ENCODE measurements at places on chromosomes 5 and 9.

- peak; percentile 71 for DNase-seq
These were observed 178.2 kb upstream of the IRX1 start for GRCh38 chr5:3417376-3417943.

- DNase-seq, result no peak
These were observed 70.8 kb upstream of the UNC5A start for GRCh38 chr5:176739461-176740051.

DNA sequence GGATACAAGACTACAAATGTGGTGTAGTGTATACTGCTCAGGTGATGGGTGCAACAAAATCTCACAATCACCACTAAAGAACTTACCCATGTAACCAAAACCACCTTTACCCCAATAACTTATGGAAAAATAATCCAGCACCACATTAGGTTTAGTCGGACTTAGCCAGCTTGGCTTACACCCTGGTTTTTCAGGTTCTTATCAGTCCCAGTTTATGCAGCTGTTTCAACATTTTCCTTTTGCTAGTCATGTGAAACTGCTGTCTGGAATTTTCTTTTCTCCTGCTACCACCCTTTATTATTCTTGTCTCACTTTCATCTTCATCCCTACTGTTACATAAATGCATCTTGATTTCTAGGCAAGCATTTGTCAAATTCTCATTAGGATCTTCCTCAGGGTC lies 51.5 kb downstream of the STK32A start:
- no peak for DNase-seq

- DNase-seq, result no peak
These were observed 530.4 kb downstream of the ACTL7B start for GRCh38 chr9:108325406-108325805.

- DNase-seq, result no peak
These were observed 20.3 kb downstream of the NEK6 start for GRCh38 chr9:124278054-124278540.

DNA sequence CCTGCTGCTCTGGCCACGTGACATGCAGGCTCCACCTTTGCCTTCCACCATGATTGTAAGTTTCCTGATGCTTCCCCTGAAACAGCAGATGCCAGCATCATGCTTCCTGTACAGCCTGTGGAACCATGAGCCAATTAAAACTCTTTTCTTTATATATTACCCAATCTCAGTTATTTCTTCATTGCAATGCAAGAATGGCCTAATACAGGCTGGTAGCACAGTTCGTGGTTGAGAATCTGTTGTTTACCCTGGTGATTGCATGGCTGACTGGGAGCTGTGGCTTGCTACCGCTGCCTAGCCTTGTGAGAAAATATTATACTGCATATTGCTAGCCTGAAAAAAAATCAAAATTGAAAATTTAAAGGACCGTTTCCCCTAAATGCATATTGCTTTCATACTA lies 44.8 kb upstream of the PTPN3 start:
- DNase-seq, result no peak

DNA sequence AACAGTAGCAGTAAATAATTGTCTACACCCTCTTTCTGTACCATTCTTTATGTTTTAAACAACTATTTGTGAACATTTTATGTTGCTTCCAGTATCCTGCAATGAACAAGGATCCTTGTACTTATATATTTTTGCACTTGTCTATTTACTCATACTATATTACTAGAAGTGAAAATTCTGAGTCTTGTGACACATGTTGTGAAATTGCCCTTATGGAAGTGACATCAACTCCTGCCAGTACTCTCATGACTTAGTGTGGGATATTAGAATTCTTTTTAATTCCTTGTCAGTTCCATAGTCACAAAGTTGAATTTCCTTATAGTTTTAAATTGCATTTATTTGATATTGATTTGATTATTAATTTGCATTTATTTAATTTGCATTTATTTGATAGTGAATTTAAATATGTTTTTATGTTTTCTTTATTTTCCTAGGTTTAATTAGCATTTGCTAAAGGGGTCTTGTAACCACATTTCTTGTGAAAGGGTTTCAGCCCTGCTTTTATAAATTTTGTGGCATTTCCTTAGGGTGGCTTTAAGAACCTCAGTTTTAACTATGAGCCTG lies 27.7 kb downstream of the PARP8 start:
- no peak for DNase-seq

GRCh38 chr9:85112391-85112790 lies 442.9 kb downstream of the NTRK2 start:
- no peak for DNase-seq

DNA sequence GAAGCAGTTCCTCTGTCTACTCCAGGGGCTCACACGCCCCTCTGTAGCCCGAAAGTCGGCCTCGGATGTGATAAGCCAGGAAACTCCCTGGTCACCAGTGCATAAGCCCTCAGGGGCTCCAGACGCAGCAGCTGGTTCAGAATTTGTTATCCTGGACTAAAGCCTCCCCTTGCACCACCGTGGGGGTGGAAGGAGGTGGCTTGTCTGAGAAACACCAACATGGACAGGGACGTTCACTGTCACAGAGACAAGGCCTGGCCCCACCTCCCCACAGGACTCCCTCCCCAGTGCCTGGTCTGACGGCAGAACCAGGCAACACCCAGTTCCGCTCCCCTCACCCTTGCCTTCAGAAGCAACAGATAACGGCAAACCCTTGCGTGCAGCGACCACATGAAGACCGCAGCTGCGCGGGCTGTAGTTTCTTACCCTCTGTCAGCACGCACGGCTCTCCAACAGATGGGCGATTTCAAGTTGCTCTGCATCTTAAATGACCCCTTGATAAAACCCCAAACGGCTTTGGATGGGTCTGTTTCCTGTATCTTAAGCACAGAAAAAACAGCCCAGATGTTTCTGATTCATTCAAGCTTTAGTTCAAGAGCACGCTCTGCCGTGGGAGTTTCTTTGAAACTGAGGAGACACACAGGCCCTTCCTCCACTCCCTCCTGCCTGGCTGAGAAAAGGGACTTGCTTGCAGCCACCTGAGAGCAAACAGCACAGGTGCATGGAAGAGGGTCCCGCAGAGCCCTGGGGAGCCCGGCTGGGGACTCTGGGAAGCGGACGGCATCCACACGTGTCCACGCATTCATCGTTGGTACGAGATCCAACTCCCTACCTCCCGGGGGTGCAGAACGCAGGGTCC lies 44.7 kb upstream of the NKD2 start:
- DNase-seq, result peak; percentile 34

- DNase-seq, result no peak
These were observed 43.3 kb downstream of the RPS23 start for GRCh38 chr5:82234885-82235284.

GRCh38 chr9:134559013-134559412 lies 82.6 kb upstream of the COL5A1 start:
- no peak for DNase-seq

DNA sequence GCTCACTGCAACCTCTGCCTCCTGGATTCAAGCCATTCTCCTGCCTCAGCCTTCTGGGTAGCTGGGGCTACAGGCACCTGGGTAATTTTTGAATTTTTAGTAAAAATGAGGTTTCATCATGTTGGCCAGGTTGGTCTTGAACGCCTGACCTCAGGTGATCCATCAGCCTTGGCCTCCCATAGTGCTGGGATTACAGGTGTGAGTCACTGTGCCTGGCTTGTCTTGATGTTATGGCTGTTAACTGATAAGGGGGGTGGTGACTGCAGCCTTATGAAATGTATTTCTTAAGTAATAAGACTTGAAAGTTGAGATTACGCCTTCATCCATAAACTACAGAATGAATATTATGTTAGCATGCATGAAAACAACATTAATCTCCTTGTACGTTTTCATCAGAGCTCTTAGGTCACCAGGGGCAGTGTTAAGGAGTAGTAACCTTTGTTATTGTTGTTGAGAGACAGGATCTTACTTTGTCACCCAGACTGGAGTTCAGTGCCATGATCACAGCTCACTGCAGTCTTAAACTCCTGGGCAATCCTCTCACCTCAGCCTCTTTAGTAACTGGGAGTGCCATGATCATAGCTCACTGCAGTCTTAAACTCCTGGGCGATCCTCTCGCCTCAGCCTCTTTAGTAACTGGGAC lies 148.3 kb downstream of the ATP10B start:
- DNase-seq, result no peak

DNA sequence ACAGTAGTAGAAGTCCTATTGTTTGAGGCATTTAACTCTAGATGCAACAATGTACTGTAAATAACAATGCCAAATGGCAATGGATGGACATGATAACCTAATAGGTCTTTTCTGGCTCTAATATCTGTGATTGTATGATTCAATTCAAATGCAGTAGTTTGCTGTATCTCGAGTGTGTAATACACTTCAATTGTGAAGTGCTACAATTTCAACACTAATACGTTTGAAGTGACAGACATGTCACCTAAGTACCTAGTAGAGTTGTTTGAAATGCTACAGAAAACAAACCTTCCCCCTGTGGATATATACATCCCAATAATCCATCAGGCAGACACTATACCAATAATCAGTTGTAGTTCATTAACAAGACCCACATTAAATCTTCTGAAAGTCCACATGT lies 305.9 kb upstream of the ITGA1 start:
- DNase-seq, result no peak

- no peak for DNase-seq
These were observed 12.9 kb downstream of the RGMB start for GRCh38 chr5:98786191-98786853.

GRCh38 chr9:136880651-136881050 lies 5.7 kb upstream of the TRAF2 start:
- DNase-seq, result no peak

DNA sequence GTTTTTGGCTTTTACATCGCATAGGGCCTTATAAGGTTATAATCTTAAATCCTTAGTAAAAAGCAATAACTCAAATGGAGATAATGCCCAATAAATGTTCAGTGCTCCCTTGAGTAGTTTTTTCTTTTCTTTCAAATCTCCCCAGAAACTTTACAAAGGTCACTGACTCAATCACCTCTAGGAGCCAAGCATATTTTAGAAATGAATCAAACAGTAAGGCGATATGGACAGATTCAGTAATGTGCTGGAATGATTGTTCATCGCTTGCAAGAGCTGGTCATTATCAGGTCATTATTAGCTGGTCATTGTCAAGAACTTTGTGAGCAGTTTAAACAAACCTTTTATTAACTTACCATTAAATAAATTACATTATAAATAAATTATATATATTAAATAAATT lies 130.4 kb upstream of the SLIT3 start:
- DNase-seq, result no peak

DNA sequence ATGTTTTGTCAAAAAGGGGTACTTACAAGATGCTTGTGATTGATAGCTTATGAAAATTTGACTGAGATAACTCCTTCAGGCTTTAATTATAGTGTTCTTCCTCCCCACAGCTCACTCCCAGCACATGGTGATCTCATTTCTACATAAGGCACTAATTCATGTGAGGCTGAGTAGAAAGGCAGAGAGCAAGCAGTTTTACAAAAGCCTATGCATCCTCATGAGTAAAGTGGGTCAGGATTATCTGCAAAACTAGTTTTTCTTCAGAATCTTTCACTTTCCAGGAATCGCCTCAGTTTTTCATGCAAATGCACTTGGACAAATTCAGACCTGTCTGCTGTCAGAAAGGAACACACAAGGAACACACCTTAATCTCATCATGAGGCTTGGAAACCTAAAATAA lies 92.1 kb upstream of the FBN2 start:
- DNase-seq, result no peak

DNA sequence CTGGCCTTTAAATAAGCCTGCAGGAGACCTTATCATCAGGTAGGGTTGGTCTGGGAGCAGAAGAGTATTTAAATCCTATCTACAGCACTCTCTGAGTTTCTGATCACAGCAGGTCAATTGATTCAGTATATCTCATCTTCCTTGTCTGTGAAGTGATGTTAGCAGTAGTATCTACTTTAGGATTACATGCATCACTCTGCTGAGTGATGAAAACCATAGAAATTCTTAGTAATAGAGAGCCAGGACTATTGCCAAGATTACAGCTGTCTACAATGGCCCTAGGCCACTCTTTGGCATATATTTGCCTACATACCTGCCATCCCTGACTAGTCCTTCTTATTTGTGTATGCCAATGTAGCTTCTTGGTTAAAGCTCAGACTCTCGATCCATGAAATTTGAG lies 183.8 kb downstream of the ASTN2 start:
- DNase-seq, result no peak

DNA sequence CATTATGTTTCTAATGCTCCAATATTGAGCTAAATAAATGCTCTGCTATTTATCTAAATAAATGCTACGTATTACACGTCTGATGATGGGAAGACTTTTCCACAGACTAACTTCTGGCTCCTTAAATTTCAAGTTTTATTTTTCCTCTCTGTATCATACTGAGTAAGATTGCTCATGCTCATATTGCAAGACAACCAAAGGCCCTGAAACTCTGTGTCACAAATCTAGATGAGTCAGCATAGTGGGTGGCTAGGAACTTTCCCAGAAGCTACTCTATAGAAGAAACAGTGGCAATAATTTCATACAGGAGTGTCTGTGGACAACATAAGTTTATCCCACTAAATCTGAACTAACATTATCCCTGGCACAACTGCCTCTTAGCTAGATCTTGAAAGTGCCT lies 53.0 kb upstream of the RFX3 start:
- DNase-seq, result no peak

GRCh38 chr9:76571288-76571687 lies 112.3 kb downstream of the GCNT1 start:
- DNase-seq, result no peak

GRCh38 chr5:129977810-129978209 lies 73.5 kb downstream of the CHSY3 start:
- no peak for DNase-seq

DNA sequence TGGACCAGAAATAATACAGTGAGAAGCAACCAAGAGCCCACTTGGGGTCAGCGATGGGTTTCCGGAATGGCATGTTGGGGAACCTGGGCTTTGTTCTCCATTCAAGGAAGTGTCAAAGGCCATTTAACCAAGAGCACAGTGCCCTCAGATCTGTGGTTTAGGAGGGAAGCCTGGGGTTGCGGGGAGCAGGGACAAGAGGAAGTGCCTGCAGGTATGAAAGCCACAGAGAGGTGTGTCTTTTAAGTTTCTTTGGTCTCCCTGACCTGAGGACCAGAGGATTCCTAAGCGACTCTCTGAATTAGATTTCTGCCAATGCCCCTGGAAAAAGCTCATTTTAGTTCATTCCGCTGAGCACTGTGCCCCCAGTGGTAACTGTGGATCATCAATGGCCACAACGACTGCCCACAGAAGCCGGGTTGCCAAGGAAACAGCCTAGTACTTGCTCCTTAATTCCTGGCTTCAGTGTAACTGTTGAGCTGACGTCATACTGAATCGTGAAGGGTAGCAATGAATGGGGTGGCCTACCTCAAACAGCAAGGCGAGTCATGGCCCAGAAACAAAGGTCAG lies 107.3 kb upstream of the SPIN1 start:
- DNase-seq, result peak; percentile 56

- peak; percentile 93 for DNase-seq
These were observed 132.4 kb upstream of the NIPBL start for GRCh38 chr5:36743891-36744772.

DNA sequence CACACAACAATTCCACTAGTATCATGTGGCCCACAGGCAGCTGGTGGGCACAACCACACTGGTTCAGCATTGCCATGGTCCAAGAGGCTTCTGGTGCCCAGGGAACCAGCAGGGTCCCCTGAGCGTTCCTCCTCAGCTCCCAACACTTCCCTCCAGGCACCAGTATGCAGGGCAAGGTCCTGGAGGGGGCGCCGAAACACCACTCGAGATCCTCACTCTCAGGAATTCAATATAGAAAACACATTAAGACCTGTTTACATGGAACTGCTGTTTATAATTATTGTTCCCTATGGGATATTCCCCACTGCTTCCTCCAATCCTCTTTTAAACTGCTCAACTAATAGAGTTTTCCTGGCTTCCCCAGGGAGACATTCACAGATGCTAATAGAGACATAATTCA lies 91.9 kb upstream of the GABRP start:
- DNase-seq, result peak; percentile 26

All from ELF-1 (cell line).